Activated CD4-positive, alpha-beta memory T cell treated with anti-CD3 and anti-CD28 coated beads for 36 hours (primary cell): ENCODE measurements at places on chromosomes 3 and 15. TPM values are rescaled to one million over a fixed set of nuclear protein-coding genes. Genes with fewer than 3 reads are reported as not detected.

- H3K27ac ChIP-seq: no peak overlapping the region
- no peaks in the 10 kb centered on the region for H3K27me3 ChIP-seq
- H3K36me3 ChIP-seq: no peaks in the 10 kb centered on the region
- no peak overlapping the region for H3K4me3 ChIP-seq
Observed at GRCh38 chr3:132218817-132219755, 98.1 kb upstream of the ACP3 start.

DNA sequence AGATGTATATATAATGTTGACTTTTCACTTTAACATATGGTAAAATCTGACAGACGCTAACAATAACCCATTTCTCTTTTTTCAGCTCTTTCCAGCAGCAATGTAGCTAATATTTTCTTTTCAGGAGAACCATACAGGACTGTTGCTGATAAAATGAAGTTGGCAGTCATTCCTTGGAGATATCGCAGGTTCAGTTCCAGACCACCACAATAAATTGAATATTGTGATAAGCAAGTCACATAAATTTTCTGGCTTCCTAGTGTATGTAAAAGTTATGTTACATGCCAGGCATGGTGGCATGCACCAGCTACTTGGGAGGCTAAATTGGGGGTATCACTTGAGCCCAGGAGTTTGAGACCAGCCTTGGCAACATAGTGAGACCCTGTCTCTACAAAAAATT, 31.9 kb upstream of the TM4SF1 start:
- DNase-seq: no peak
- peaks cover 4% of the 10 kb centered on the region for H3K27me3 ChIP-seq
- no peak overlapping the region for H3K4me3 ChIP-seq
- no peaks in the 10 kb centered on the region for H3K4me1 ChIP-seq
- H3K36me3 ChIP-seq: no peaks in the 10 kb centered on the region

Gene SLC27A2
- 22.5 TPM for total RNA-seq

- H3K27ac ChIP-seq: no peak overlapping the region
- no peaks in the 10 kb centered on the region for H3K36me3 ChIP-seq
- no peak for DNase-seq
- peaks cover 2% of the 10 kb centered on the region for H3K27me3 ChIP-seq
Observed at GRCh38 chr3:45080824-45081223, 54.7 kb downstream of the CLEC3B start.

DNA sequence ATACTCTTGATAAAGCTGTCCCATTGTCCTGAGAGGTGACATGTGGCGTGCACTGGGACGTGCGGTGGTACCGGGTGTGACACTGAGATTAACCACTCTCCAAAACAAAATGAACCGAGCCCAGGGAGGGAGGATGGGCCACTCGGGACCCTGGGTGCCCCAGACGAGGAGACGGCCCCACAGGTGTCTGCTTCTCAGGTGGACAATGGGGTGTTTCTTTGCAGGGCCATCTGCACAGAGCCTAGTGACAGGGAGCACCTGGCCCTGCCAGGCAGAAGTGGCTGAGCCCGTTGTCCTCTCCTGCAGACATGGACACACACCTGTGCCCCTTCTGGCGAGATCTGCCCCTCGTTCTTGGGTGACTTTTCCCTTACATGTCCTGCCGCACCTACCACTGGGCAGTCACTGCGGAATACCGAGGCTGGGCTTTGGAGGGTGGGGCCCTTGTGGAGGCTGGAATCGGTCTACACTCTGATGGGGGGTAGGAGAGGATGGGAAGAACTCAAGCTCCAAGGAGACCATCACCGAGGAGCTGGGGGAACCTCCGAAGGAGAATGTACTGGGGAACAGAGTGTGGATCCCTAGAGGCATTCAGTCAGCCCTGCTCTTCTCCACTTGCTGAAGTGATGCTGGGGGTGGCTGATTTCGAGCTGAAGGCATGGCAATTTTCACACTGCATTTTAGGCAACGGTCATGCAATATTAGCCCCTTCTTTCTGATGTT, 153.5 kb downstream of the ATP10A start:
- DNase-seq: no peak
- no peaks in the 10 kb centered on the region for H3K27me3 ChIP-seq
- H3K4me1 ChIP-seq: no peaks in the 10 kb centered on the region
- H3K27ac ChIP-seq: no peak overlapping the region
- H3K4me3 ChIP-seq: no peak overlapping the region

DNA sequence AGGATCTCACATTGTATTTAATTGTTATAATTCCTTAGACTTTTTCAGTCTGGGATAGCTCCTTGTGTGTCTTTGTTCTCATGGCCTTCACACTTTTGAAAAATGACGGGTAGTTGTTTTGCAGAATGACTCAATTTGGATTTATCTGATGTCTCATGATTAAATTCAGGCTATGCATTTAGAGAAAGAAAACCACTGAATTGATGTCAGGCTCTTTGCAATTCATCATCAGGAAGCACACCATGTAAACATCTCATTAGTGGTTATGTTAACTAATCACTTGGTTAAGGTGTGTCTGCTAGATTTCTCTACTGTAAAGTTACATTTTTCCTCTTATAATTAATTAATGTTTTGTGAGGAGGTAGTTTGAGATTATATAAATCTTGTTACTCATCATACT, 8.0 kb upstream of the SLC22A13 start:
- no peaks in the 10 kb centered on the region for H3K27me3 ChIP-seq
- peaks cover 37% of the 10 kb centered on the region for H3K4me1 ChIP-seq
- H3K27ac ChIP-seq: no peak overlapping the region

DNA sequence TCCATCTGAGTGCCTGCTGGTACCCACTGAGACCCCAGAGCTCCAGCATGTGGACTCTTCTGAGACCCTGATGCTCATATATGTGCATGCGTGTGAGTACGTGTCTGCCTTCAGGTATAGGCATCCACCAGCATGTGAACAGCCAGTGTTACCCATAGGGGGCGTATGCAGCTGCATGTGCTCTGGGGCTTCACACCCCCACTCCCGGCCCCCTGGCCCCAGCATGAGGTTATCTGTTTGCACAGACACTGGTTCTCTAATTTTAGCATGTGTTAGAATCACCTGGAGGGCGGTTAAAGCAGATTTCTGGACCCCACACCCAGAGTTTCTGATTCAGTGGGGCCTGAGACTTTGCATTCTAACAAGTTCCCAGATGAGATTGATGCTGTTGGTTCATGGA, 824 bp upstream of the CILP start:
- H3K27ac ChIP-seq: no peak overlapping the region
- no peaks in the 10 kb centered on the region for H3K36me3 ChIP-seq
- H3K4me1 ChIP-seq: peaks cover 3% of the 10 kb centered on the region
- DNase-seq: peak; percentile 64
- H3K4me3 ChIP-seq: no peak overlapping the region

DNA sequence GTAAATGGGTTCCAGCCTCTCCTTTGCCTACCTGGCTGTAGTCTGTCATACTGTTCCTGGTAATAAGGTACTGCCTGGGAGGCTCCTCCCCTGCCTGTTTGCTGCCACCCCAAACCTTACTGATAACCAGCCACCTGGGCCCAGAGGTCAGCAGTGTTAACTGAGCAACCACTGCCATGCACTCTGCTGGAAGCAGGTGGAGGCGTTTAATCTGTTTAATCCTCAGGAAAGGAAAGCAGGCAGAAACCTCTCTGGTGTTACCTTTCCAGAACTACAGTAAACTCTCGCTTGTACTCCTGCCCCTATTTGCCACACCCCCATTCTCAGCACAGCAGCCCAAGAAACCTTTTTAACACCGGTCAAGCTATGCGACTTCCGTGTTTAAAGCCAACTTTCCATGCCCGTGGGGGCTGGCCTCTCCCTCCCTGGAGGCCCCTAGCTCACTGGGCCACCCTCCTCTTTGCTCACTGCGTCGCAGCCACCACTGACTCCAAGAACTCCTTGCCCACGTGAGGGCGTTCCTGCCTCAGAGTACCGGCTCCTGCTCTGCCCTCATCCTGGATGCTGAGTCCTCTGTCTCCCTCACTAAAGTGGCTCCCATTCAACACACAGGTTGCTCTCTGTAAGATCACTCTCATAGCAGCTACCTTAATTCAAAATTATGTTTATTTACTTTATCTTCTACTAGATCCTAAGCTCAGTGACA, 8.3 kb downstream of the BDH1 start:
- peaks cover 31% of the 10 kb centered on the region for H3K36me3 ChIP-seq
- H3K4me1 ChIP-seq: peaks cover 2% of the 10 kb centered on the region
- H3K27me3 ChIP-seq: no peaks in the 10 kb centered on the region

- peak overlapping the region; percentile 99 for H3K27ac ChIP-seq
- H3K27me3 ChIP-seq: no peaks in the 10 kb centered on the region
- peak overlapping the region; percentile 98 for H3K4me3 ChIP-seq
- peaks cover 52% of the 10 kb centered on the region for H3K4me1 ChIP-seq
- peaks cover 48% of the 10 kb centered on the region for H3K36me3 ChIP-seq
- peak; percentile 43 for DNase-seq
Observed at GRCh38 chr15:92883163-92883875, 16.8 kb upstream of the CHD2 start.

Gene HHATL
- not detected for total RNA-seq
